ENCODE measurements at places on chromosomes 16 and 17.
A peak's percentile ranks its signal among the peaks of the same experiment; 100 is the strongest.

DNA sequence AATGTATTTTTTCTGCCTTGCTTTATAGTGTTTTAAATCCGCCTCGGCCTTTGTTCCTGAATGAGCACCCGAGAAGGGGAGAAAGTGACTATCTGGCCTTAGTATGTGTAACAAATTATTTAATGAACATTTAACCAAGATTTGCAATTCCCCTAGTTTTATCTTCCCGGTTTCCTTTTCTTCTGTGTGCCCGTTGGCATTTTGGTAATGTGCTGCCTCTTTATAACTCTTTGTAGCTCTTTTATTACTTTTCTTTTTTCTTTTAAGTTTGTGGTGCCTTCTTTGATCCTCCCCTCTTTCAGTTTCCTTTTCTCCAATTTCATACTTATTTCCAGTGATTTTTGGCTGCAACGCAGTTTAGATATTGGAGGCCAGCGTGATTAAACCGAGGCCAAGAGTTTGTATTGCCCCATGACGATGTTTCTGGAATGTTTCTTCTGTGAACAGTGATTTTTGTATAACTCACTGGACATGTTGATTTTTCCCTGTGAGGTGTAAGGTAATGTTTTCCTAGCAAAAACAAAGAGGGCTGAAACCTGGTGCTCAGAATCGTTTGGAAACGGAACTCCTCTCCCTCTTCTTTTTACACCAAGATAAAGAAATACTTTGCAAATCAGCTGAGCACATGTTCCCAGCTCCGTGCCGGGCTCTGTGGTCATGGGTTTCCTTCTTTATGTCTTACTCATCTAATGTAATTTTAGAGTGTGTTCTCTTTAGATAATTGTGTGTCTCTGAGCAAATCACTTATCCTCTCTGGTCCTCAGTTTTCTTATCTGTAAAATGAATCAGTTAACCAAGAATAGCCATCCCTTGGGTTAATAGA, 344.3 kb downstream of the WWOX start:
- DNase-seq = no peak

DNA sequence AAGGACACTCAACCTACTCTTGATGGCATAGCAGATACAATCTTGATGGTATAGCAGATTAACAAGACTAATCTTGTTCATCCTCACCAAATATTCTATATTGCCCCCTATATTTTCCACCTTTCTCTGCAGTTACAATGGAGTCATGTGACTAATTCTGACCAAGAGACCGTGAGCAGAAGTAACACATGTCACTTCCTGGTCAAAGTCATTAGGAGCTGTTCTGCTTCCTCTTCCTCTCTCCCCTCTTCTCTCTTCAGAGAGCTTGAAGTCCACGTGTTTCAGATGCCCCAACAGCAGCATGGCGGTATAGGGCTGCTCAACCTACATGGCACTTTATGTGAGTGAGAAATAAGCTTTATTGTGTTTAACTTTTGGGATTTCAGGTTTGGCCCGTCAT, 55.3 kb upstream of the ERCC4 start:
- no peak for DNase-seq

DNA sequence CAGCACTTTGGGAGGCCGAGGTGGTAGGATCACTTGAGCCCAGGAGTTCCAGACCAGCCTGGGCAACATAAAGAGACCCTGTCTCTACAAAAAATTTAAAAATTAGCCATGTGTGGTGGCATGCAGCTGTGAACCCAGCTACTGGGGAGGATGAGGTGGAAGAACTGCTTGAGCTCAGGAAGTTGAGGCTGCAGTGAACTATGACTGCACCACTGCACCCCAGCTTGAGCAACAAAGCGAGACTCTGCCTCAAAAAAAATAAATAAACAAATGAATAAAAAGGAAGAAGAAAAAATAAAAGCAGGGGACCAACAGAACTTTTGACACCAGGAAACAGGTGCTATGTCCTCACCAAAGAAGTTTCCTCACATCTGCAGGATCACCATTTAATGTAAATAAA, 14.2 kb downstream of the TERF2 start:
- no peak for DNase-seq

DNA sequence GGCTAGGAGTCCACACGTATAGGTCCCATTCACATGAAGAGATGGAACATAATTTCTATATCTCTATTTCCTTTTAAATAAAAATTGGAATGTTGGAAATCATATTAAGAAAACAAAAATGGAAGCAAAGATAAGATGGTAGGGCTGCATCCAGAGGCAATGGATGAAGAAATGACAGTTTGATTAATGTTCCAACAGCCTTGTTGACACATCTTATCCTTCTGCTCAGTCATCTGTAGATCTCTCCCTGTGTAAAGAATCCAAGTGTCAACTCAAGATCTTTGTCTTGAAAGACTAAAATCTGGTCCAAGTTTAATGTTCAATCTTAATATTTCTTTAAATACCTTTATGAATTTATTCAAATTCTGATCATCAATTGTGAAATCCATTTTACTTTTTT, 7.8 kb upstream of the KCNJ2 start:
- DNase-seq = no peak

GRCh38 chr17:17141860-17142552, 64.1 kb downstream of the PLD6 start:
- DNase-seq = no peak

DNA sequence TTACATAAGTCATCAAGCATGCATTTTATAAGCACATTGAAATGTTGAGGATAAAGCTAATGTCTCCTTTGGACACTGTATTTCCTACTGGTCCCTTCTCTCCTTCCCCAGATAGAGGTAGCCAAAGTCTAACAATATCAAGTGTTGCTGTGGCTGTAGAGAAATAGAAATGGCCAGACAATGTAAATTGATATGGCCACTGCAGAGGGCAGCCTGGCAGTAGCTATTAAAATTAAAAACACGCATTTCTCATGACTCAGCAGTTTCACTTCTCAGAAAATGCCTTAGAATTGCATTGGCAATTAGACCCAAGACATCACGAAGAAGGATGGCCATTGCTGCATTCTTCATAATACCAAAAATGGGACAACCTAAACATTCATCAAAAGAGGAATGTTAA, 46.8 kb upstream of the MRTFB start:
- no peak for DNase-seq

DNA sequence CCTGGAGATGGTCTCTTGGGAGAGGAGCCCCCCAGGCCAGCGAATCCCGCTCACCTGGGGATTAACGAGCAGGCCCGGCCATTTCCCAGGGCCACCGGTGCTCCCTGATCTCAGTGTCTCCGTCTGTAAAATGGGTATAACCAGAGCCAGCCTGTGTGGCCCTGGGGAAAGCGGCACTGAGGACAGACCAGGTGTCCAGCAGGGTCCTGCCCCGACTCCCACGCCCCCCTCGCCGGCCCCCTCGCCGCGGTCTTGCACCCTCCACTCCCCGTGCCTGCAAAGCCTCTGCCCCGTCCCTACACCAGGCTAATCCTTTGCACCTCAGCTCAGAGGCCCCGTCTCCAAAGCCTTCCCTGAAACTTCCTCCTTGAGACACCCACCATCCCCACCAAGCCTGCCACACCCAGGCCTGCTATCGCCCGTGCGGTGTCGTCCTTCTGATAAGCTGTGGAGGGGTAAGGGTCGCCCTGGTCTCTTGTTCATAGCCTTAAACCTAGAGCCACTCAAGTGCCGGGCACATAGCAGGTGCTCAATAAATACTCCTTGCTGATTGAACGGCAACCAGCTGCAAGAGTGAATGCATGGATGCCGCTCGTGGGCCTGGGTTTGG, 259.1 kb downstream of the C16orf95 start:
- DNase-seq = no peak

DNA sequence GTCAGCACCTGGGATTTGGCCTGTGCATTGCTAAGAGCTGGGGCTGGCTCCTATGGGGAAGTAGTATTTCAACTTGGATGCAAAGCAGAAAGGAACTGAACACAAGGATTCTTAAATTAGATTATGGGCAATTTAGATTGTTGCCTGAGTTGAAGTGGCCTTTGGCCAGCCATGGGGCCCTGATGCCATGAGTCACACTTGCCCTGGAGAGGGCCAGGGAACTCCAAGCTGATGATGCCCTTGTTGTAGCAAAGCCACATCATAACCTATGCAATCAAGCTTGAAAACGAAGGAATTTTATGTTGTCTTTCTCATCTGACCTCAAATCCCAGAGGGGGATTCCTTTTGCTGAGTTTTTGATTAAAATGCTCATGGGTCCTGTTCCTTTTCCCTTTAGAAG, 3.9 kb upstream of the SPATA32 start:
- no peak for DNase-seq

DNA sequence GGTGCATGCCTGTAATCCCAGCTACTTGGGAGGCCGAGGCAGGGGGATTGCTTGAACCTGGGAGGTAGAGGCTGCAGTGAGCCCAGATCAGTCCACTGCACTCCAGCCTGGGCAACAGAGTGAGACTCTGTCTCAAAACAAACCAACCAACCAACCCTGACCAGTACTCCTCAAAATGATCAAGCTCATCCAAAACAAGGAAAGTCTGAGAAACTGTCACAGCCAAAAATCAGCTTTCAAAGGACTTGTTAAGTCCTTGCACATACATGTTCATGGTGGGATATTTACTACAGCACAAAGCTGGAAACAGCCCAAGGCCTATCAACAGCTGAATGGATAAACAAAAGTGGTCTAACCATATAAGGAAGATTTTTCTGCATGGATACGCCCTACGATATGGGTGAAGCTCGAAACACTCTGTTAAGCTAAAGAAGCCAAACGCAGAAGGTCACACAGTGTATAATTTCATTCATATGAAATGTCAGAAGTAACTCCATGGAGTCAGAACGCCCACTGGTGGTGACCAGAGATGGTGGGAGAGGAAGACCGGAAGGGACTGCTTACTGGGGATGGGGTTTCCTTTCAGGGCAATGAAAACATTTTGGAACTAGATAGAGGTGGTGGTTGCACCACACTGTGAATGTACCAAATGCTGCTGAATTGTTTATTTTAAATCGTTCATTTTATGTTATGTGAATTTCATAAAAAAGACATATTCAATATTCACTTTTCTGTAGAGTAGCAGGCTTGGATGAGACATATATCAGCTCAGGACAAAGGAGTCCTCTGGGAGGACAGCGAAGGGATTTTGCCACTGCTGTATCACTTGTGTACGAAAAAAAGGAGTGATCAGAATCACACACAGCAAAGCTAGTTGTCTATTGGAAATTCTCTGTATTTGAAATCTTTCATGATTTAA, 17.7 kb downstream of the CCL17 start:
- DNase-seq = no peak

DNA sequence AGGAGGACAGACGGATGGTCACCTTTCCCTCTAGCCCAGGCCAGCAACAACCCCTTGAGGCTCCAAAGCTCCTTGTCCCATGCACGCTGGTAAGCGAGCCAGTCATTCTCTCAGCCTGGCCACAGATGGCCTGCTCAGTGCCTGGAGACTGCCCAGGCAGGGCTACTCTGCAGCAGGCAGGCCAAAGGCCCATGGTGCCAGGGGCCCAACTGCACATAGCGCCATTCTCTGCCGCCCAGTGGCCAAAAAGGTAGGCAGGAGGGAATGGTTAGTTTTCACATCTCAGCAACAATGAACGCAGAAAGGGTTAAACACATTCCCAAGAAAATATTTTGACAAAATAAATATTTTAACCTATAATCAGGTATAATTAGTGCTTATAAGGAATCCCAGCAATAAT, 7.7 kb upstream of the SREBF1 start:
- no peak for DNase-seq

- no peak for DNase-seq
Observed at GRCh38 chr17:61158376-61158775, 241.3 kb upstream of the TBX2 start.

- DNase-seq = no peak
Observed at GRCh38 chr17:65018610-65019316, 37.8 kb downstream of the GNA13 start.

- DNase-seq = no peak
Observed at GRCh38 chr16:87043231-87044031, 273.8 kb downstream of the C16orf95 start.

GRCh38 chr16:30921748-30922419, 1.5 kb upstream of the FBXL19 start:
- peak; percentile 91 for DNase-seq

DNA sequence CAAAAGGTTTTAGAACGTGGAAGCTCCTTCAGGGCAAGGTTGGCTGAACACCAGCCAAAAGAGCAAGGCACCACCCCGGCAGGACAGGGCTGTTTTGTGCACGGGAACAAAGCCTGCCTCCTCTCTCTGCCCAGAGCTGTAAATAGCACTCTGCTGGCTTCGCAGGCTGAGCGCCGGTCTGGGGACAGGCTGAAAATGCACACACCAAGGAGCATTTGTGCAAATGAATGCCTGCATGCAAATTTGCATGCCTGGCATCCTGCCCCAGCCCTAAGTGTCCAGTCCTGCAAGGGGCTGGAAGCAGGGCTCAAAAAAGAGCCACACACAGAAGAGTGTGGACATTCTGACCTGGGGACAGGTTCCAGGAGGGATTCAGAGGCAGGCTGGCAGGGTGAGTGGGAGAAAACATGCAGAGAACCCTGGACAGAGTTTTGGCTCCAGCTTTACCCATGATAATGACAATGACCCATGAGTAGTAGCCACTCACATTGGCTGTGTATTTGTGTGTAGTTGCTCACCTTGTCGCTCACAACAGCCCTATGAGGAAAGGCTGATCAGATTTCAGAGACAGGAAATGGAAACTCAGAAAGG, 11.7 kb downstream of the ABAT start:
- no peak for DNase-seq

GRCh38 chr17:74641224-74641957, 17.9 kb upstream of the CD300E start:
- DNase-seq = no peak

Data from NCI-H1105 (cell line).